ENCODE measurements at places on chromosomes 5 and 9.

GRCh38 chr9:116705531-116705930, 18.4 kb downstream of the TRIM32 start:
- DNase-seq, result no peak

DNA sequence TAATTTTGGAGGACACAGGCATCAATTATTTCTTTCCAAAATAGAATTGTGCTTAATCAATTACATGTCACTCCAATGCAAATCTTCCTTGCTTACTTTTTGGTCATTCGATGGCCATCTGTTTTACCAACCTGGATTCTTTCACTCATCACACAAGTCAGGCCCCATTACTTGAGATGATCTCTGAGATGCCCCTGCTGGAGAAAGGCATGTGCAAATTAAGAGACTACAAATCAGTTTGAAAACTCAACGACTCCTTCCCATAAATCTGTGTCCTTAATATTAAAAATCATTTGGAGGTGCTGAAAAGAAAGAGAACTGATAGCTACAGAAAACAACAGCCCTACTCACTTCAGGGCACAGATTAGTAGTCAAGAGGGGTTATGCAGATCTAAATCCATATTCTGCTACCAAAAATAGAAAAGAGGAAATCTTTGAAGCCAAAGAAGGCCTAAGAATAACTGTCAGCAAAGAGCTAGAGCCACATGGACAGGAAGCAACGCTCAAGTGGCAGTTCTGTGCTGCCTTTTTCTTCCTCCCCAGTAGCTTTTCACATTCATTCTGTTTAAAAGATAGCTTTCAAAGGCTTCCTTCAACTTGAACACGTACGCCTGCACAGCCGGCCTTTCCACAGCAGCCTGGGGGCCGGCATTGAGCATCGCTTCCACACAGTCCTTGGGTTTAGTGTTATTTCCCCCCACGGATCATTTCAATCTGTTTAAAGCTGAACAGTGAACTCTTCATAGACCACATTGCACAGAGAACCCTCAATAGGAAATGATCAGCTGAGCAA, 79.3 kb upstream of the MAP3K1 start:
- no peak for DNase-seq

- DNase-seq, result no peak
These were observed 227.6 kb upstream of the C9orf72 start for GRCh38 chr9:27800692-27801370.

DNA sequence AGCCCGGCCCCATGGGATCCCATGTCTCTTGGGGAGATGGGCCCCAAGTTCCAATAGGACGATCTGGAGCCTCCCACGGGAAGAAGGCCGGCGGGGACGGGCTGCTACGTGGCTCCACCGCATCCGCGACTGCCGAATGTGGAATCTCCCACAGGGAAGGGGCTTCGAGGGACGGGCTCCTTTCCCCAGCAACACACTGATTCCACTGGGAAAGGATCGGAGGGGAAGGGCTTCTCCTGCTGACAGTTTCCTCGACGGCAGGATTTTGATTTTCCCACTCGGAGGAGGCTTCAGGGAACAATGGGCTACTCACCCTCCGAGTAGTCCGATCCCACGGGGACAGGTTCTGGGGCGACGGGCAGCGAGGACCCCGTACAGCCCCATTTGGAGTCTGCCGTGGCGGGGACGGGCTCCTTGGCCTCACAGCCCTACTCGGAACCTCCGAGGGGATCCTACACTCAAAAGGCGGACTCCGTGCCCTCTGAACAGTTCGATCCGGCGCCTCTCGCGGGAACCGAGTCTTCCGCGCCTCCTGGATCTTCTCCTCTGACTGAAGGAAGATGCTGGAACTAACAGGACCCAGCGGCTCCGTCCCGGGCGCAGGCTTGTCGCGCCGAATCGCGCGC, 1.3 kb downstream of the PROB1 start:
- no peak for DNase-seq

- DNase-seq, result no peak
These were observed 180.4 kb downstream of the PRR16 start for GRCh38 chr5:120644516-120644915.

All from stimulated activated CD8-positive, alpha-beta memory T cell treated with anti-CD3 and anti-CD28 coated beads, Interleukin-7, amount 100 ng/mL, for 48 hours (primary cell).